Activated naive CD8-positive, alpha-beta T cell treated with anti-CD3 and anti-CD28 coated beads for 36 hours (primary cell): ENCODE measurements at places on chromosomes 2 and 18.

GRCh38 chr18:76923485-76924085 lies 101.2 kb downstream of the ZNF236 start:
- H3K27ac ChIP-seq, result no peak overlapping the region
- peaks cover 11% of the 10 kb centered on the region for H3K4me1 ChIP-seq
- H3K27me3 ChIP-seq, result no peaks in the 10 kb centered on the region
- peaks cover 32% of the 10 kb centered on the region for H3K36me3 ChIP-seq

DNA sequence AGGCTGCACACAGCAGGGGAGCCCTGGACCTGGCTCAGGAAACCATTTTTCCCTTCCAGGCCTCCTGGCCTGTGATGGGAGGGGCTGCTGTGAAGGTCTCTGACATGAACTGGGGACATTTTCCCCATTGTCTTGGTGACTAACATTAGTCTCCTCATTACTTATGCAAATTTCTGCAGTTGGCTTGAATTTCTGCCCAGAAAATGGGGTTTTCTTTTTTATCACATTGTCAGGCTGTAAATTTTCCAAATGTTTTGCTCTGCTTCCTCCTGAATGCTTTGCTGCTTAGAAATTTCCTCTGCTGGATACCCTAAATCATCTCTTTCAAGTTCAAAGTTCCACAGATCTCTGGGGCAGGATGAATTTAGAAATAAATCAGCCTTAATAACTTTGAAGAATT lies 78.2 kb downstream of the EHBP1 start:
- no peak overlapping the region for H3K27ac ChIP-seq
- H3K4me1 ChIP-seq, result peaks cover 10% of the 10 kb centered on the region
- no peak overlapping the region for H3K4me3 ChIP-seq
- DNase-seq, result no peak
- peaks cover 10% of the 10 kb centered on the region for H3K36me3 ChIP-seq

DNA sequence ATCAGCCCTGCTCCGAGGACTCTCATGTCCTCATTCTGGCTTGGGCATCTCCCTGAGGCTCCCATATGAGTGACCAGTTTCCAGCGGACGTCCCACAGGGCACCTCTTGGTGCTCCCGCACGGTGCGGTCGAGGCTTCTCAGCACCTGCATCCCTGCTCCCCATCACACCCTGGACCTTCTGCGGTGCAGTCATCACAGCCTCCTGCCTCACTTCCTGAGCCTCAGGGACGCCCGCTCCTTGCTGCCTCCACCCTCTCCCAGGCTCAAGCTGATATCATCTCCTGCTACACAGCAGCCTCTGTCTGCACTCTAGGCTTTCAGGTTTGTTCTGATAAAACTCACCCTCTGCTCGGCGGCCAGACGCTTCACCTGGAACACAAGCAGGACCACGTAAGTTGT lies 185.0 kb downstream of the TMEM18 start:
- DNase-seq, result no peak
- H3K27me3 ChIP-seq, result peaks cover 4% of the 10 kb centered on the region

- H3K27ac ChIP-seq, result no peak overlapping the region
- H3K27me3 ChIP-seq, result no peaks in the 10 kb centered on the region
- H3K4me3 ChIP-seq, result no peak overlapping the region
Measured at GRCh38 chr2:206096876-206097275, 10.9 kb upstream of the INO80D start.

GRCh38 chr2:235262750-235263149 lies 231.1 kb upstream of the AGAP1 start:
- no peak overlapping the region for H3K4me3 ChIP-seq
- no peak for DNase-seq
- H3K4me1 ChIP-seq, result no peaks in the 10 kb centered on the region

DNA sequence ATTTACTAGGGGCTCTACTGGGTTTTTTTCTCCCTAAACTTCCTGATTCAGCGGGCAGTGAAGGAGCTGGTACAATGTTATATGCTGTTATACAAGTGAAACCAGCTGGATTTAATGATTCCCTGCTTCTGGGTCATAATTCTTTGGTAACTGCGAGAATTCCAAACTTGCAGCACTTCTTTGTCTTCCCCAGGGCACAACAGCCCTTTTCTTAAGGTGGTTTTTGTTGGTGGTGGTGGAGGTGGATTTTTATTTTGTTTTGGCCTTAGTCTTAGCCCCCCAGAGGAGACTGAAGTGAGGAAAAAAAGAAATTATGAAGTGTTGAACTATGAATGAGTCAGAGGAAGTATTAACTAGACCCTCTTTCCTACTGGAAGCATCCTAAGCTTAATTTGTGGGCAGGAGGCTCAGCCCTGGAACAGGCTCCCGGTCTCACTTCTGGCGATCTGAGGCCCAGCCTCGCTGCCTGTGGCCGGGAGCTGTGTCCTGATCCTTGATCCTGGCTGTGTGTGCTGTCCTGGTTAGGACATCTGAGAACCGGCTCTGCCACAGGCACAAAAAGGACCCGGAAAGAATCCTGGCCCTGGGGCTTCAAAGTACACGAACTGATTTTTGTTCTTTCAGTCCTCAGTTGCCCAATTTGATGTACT lies 141.9 kb downstream of the LYPD6B start:
- no peak overlapping the region for H3K4me3 ChIP-seq
- peaks cover 11% of the 10 kb centered on the region for H3K27me3 ChIP-seq
- H3K36me3 ChIP-seq, result no peaks in the 10 kb centered on the region
- no peak for DNase-seq
- H3K4me1 ChIP-seq, result no peaks in the 10 kb centered on the region

GRCh38 chr2:145741181-145741580 lies 1221.3 kb upstream of the ZEB2 start:
- no peaks in the 10 kb centered on the region for H3K36me3 ChIP-seq
- peaks cover under 1% of the 10 kb centered on the region for H3K27me3 ChIP-seq
- H3K4me1 ChIP-seq, result peaks cover 10% of the 10 kb centered on the region
- DNase-seq, result no peak

GRCh38 chr18:634551-635045 lies 22.9 kb upstream of the TYMS start:
- no peak overlapping the region for H3K27ac ChIP-seq
- no peaks in the 10 kb centered on the region for H3K27me3 ChIP-seq
- no peak for DNase-seq
- no peak overlapping the region for H3K4me3 ChIP-seq
- no peaks in the 10 kb centered on the region for H3K36me3 ChIP-seq

DNA sequence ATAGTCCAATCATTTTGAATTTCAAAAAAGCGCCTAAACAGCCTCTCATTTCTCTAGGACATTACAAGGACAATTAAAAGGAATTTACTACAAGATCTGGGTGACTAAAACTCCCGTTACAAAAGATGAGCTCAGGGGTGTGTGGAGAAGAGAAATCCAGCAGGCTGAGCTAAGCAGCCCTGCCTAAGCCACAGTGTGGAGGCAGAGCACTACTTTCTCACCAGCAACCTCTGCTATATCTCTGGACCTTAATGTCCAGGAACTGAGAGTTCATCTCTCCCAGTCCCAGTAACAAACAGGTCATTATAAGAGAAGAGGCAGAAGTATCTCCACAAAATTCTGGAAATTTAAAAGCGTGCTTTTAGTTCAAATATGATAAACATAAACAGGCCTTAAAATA lies 18.9 kb upstream of the ANKRD62 start:
- H3K27ac ChIP-seq, result no peak overlapping the region
- H3K4me3 ChIP-seq, result no peak overlapping the region
- H3K36me3 ChIP-seq, result no peaks in the 10 kb centered on the region
- H3K4me1 ChIP-seq, result no peaks in the 10 kb centered on the region

DNA sequence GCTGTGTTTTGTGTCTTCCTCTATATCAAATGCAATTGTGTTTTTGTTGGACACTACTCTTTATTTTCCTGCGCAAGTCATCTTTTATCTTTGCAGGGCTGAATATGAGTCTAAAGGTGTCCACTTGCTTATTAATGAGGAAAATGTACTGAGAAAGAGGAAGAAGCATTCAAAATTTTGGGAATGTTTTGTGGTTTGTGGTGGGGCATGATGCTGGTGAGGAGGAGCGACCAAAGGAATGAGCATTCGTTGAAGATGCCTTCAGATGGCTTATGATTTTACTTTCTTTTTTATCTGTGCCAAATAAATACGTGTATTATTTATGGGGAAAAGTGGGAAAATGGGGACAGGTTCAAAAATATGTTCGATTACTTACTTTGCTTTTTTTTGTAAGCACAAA lies 63.9 kb upstream of the SMIM21 start:
- H3K36me3 ChIP-seq, result no peaks in the 10 kb centered on the region
- no peak for DNase-seq
- no peaks in the 10 kb centered on the region for H3K4me1 ChIP-seq

DNA sequence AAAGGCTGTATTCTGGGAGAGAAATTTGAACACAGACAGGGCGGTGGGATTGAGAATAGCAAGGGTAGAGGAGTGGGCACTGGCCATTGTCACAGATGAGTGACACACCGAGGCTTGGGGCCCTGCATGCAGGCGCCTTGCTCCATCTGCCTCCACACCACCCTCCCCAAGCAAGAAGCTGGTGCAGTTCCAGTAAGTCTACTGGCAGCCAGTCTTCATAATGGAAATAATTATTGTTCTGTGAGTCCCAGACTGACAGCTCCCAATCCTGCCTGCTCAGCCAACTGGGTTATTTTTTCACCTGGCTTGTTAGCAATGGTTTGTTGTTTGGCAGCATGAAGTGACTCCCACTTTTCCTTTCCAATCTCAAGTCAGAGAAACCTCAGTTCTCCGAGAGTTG lies 13.0 kb downstream of the TTC32 start:
- no peak overlapping the region for H3K4me3 ChIP-seq
- H3K4me1 ChIP-seq, result peaks cover 20% of the 10 kb centered on the region
- DNase-seq, result no peak
